IPS-NIHi11 (cell line): ENCODE measurements at places on chromosomes 1 and 21.

DNA sequence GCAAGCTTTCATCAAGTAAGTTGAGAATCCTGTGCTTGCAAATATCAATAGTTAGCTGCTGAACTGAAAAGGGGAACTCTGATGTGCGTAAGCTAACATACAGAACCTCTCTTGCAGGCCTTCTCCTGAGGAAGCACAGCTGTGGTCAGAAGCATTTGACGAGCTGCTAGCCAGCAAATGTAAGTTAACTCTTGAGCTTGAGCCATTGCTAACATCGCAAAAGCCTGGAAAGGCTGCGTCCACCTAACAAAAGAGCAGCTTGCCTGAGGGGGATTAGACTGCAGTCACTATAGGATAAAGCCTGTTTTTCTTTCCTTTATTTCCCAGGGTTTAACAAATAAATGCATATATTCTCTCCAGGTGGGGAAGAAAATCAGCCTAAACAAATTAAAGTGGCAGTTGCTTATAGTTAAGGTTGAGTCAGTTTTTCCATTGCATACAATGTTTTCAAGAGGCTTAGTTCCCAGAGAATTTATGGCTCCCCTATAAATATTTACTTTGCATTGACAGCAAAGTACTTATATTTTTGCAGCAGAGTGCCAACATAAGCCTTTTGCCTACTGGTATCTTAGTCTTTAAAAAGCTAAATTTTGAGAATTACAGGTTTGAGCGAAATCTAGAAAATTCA lies 1.5 kb downstream of the RGS2 start:
- no peak for DNase-seq

DNA sequence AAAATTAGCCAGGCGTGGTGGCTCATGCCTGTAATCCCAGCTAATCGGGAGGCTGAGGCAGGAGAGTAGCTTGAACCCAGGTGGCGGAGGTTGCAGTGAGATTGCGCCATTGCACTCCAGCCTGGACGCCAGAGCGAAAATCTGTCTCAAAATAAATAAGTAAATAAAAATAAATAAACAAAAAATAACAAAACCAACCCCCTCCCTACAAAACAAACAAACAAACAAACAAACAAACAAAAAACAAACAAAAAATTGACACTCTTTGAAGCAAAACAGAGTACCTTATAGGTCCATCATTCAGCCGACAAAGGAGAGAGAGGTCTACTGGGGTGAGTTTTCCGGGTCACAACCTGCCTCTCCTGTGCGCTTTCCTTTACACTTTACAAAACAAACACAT lies 5.4 kb upstream of the KDF1 start:
- no peak for DNase-seq

DNA sequence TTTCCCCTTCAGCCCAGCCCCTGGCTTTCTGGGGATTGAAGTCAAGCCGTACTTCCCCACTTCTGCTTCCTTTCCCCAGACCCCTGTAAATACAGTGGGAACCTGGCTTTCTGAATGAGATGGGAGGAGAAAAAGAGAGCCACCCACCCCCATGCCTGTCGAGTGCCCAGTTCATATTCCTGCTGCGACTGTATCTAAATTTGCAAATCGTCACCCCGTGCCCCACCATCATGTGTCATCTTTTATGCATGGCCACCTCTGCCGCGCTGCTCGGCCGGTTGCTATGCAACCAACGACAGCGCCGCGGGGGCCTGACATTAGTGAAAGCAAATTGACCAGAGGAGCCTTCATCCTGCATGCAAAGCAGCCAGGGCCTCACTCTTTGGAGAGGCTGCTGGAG lies 143.0 kb downstream of the ELAVL4 start:
- peak; percentile 77 for DNase-seq

- no peak for DNase-seq
These were observed 184.1 kb downstream of the RASAL2 start for GRCh38 chr1:178277793-178278530.

- peak; percentile 7 for DNase-seq
These were observed 15.0 kb upstream of the PLEKHG5 start for GRCh38 chr1:6506210-6507036.

GRCh38 chr1:21680918-21681317 lies 11.8 kb upstream of the RAP1GAP start:
- no peak for DNase-seq

GRCh38 chr1:166164995-166165660 lies 1.7 kb downstream of the FAM78B start:
- peak; percentile 76 for DNase-seq

DNA sequence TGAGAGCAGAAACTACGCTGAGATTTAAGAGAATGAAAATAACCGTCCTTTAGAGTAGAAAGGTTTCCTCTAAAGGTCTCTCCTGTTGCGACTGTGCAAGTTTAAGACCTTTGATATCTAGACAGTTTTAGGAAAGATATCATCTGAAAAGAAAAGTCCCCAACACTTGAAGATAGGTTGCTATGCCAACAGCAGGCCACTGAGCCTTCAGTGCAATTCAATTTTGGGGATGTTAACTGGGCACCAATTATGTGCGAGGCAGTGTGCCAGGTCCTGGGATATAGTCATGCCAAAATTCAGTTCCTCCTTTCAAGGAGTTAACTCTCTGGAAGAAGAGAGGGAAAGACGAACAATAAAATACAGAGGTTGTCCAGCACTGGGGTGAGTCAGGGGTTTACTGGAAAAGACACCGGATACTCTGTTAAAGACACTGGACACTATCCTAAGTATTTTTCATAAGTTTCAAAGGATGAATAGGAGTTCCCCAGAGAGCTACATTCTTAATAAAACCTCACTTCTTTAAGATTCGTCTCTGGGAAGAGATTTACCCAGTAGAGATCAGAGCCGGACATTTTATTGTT lies 25.5 kb upstream of the ZNF281 start:
- no peak for DNase-seq

DNA sequence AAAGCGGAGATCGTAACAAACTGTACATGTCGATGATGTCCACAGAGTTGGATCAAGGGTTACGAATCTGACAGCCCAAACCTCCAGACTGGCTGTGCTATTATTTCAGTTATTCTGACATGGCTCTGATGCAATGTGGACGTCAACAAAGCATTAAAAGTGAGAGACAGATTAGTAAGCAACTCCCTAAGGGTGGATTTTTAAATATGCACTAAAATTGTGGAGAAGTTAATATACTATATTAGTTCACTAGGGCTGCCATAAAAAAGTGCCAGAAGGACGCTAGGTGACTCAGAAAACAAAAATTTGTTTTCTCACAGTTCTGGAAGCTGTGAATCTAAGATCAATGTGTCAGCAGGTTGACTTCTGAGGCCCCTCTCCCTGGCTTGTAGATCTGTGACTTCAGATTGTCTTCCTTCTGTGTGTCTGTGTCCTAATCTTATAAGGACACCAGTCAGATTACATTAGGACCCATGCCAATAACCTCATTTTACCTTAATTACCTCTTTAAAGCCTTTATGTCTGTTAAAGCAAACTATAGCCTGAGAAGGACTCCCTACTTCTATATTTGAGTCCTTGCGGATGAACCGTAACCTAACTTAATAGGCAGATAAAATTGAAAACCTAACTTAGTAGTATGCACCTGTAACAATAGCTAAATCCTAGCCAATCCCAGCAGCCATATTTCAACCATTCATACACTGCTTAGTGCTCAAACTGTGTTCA lies 66.0 kb upstream of the BACH1 start:
- DNase-seq = no peak

- DNase-seq = no peak
These were observed 35.4 kb downstream of the IGSF21 start for GRCh38 chr1:18142969-18143368.

- DNase-seq = no peak
These were observed 47.1 kb upstream of the ATP1B1 start for GRCh38 chr1:169059421-169059820.

DNA sequence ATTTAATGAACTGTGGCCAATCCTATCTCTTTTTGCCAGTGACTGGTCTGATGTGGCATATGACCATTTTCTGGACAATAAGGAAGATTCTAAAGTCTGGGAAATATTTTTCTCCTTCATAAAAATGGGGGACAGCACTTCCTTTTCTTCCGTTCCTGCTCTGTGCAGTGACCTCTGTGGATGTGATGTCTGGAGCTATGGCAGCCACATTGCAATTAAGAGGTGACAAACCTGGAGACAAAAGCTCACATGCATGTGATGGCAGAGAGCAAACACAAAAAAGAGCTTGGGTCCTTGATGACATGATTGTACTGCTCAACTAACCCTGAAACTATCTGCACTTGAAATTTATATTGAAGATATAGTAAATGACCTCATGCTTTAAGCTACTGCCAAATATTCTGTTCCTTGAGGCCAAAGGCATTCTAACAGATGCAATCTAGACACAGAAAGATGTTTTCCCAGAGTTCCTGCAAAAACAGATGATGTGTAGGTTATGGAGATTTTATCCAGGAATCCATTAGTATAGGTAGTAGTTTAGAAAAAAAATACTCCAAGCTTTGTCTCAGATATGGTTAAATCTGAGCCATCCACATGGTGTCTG lies 2.2 kb upstream of the MAGI3 start:
- DNase-seq = no peak

DNA sequence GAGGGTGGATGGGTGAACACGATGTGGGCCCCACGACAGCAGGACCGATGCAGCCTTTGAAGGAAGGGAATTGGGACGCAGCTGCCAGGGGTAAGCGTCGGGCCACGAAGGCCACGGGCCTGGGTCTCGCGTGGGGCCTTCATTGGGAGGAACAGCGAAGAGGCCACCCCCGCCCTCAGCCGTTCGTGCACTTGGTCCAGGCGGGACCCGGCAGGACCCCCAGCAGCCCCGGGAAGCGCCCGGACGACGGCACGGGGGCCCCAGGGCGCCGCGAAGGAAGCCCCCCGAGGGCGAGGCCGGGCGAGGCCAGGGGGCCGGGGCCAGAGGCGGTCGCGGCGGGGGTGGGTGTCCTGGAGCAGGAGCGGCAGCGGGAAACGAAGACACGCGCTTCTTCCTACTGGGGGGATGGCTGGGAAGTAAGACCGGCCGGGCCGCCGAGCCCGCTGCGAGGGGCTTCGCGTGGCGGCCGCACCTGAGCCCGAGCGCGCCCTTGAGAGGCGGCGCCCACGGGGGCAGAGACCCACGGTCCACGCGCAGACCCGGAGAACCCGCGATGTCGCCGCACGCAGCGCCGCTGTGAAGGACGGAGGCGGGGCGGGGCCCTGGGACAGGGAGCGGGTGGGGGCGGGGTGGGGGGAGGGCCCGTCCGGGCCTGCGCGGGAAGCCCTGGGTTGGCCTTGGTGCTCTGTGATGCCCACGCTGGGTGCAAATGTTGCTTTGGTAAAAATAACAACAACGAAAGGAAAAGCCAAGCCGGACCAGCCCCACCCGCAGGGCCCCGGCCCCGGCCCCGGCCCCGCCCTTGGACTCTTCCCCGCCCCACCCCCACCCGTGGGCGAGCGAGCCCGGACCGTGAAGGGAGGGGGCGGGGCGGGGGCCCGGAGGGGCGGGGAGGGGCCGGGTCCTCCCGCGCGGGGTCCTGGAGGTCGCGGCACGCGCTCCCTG lies 56.0 kb upstream of the ADARB1 start:
- no peak for DNase-seq

DNA sequence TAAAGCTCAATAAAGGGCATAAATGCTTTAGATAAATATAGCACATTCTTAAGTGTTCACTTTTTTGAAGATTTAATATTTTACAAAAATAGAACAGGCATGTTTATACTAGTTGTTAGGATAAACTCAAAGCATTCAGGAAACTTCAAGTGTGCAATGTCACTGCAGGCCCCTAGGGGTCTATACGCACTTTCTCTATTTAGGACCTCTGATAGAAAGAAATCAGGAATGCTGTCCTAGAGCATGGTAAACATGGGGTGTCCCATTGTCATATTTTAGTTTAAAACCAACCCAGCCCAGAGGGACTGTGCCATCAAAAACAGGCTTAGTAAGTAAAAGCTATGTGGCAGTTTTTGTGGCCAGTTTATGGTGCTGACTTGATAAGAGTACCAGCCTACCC lies 102.2 kb downstream of the BARHL2 start:
- DNase-seq = peak; percentile 37

- DNase-seq = no peak
These were observed 3.0 kb downstream of the FCAMR start for GRCh38 chr1:206967096-206967849.

- peak; percentile 50 for DNase-seq
These were observed 48.3 kb downstream of the SIM2 start for GRCh38 chr21:36747041-36747814.

GRCh38 chr1:15083578-15083977 lies 70.0 kb upstream of the TMEM51 start:
- DNase-seq = no peak

- no peak for DNase-seq
These were observed 120.8 kb downstream of the LMO4 start for GRCh38 chr1:87449348-87449963.

DNA sequence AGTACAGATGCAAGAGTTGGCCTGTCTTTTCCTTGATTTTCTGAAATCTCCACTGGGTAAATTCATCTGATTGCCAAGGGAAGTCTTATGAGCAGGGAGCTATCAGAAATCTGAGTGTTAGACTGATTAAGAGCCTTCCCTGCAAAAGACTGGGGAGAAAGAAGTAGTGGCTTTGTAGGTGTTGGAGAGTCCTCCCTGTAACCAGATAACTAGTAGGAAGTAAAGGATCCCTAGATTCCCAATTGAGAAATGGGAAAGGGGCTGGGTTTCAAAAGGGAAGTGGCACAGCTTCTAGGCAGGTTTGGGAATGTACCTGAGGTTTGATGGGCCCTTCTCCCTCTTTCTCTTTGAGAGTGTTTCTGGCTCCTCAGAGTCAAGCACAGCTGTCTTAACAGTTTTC lies 2.1 kb downstream of the TLCD4 start:
- DNase-seq = no peak

GRCh38 chr1:56639211-56639610 lies 5.9 kb upstream of the PRKAA2 start:
- no peak for DNase-seq

GRCh38 chr1:219085082-219085481 lies 88.6 kb upstream of the LYPLAL1 start:
- DNase-seq = no peak

- DNase-seq = no peak
These were observed 35.9 kb downstream of the SMAP2 start for GRCh38 chr1:40409467-40409866.

GRCh38 chr1:205380882-205381281 lies 24.2 kb upstream of the KLHDC8A start:
- no peak for DNase-seq

GRCh38 chr1:162166917-162167615 lies 97.6 kb downstream of the NOS1AP start:
- DNase-seq = no peak

DNA sequence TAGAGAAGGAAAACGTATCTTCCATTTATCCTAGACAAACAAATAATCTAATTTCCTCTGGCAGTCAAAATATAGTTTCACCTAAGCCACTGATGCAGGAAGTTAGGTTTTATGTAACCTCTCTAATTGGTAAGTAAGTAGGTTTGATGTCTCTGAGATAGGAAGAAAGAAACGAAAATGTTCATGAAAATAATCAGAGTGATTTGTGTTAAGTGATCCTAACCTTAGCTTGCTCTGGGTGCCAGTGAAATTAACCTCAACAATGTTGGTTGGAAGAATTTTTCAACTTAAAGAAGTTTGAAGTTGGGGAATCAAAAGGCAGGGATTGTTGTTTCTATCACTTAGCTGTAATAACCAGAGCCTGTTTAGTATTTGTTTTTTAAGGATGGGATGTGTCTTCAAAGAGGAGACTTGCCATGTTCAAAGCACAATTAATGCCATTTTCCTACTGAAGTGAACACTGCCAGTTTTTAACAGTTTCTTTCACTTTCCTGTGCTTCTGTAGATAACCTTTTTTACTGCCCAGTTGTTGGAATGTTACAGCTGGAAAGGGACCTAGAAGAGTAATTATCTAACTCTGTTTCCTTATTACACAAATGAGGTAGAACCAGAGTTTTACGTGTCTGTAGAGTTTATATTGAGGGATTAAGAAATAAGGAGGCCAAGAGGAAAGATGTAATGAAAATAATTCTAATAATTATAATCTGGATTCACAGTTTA lies 18.4 kb downstream of the HIPK1 start:
- no peak for DNase-seq
